Activated naive CD8-positive, alpha-beta T cell treated with anti-CD3 and anti-CD28 coated beads, Interleukin-2, amount 10 ng/mL, durations not matched to agents 7 days and 5 days (primary cell): ENCODE measurements at places on chromosomes 3 and 15. TPM values are rescaled to one million over a fixed set of nuclear protein-coding genes. Genes with fewer than 3 reads are reported as not detected.
A peak's percentile ranks its signal among the peaks of the same experiment; 100 is the strongest.

SCG3 gene
- total RNA-seq = not detected

LYZL4 gene
- total RNA-seq = not detected

IL17RE gene
- total RNA-seq = 0.94 TPM

C3orf62 gene
- 8.1 TPM for total RNA-seq

GABRG3 gene
- not detected for total RNA-seq

GRCh38 chr15:81375461-81375860 lies 1.4 kb upstream of the TMC3 start:
- H3K27me3 ChIP-seq = no peaks in the 10 kb centered on the region
- no peaks in the 10 kb centered on the region for H3K36me3 ChIP-seq
- no peak for DNase-seq
- no peak overlapping the region for H3K4me3 ChIP-seq
- H3K4me1 ChIP-seq = peaks cover 4% of the 10 kb centered on the region
- no peak overlapping the region for H3K27ac ChIP-seq

DNA sequence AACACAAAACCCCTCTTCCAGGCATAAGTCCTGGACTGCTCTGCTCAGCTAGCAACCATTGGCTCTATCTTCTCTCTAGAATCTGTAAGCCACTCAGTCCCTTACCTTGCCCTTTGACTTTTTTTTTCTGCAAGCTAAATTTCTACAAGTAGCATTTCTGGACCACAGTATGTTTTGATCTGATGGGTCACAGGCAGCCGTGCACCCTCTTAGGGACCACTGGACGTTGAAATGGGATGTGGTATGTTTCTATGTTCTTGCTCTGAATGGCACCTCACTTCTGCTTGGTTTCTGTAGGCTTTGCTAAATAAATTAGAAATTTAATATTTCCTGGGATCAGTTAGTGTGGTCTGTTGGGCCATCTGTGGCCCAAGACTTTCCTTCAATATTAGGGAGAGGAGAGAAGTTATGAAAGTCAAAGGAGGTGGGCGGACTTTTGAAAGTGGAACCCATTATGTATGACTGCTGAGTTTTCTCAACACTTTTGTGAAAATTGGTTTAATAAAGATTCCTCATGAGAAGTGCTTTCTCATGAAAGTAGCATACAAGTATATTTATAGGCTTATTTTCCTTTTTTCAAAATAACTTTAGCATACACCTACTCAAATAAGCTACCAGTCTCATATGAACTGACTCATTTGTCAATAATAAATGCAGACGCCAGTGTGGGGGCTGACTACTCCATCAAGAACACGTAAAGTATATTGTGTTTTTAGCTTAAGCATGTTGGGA lies 18.4 kb upstream of the TIPARP start:
- no peak overlapping the region for H3K27ac ChIP-seq
- no peak for DNase-seq
- H3K36me3 ChIP-seq = peaks cover 3% of the 10 kb centered on the region
- H3K4me3 ChIP-seq = no peak overlapping the region

DNA sequence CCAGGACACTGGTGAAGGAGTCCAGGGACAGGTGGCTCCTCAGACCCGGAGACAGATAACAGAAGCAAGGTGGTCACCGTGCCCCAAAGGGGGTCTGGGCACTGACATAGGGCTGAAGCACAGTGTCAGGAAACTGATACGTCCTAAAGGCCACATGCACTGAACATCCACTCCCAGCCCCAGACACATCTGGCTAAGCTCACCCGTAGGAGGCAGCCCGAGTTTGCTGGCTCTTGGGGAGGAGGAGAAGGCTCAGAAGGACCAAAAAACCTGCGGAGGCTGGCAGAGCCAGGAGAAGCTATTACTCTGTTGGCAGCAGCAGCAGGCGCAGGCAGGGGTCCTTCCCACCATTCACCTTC lies 1.2 kb downstream of the CACNA2D2 start:
- no peak overlapping the region for H3K4me3 ChIP-seq
- H3K27ac ChIP-seq = no peak overlapping the region
- H3K27me3 ChIP-seq = peaks cover 49% of the 10 kb centered on the region
- H3K36me3 ChIP-seq = no peaks in the 10 kb centered on the region
- H3K4me1 ChIP-seq = peaks cover 2% of the 10 kb centered on the region

DNA sequence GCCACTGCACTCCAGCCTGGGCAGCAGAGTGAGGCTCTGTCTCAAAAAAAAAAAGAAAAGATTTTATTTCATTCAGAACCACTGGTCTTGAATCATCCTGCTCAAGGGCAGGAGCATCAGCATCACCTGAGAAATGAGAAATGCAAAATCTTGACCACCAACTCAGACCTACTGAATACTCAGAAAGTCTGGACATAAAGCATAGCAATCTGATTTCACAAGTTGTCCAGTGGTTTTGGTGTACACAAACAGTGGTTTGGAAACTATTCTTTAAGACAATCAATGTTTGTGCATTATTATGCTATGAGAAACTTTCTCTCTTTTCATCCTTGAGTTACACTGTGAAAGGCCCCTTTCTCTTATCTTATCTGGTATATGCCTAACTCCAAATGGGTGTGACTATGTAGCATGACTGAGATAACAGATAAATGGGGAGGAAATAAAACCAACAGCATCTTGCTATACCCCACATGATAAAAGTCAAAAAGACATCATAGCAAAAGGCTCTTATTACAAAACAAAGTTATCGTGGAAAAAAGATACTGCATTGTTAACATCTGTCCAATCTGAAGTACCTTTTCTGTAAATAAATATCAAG lies 174.2 kb upstream of the STT3B start:
- no peak for DNase-seq
- H3K36me3 ChIP-seq = peaks cover 8% of the 10 kb centered on the region
- H3K27me3 ChIP-seq = no peaks in the 10 kb centered on the region
- H3K4me3 ChIP-seq = no peak overlapping the region
- no peak overlapping the region for H3K27ac ChIP-seq
- H3K4me1 ChIP-seq = peaks cover 2% of the 10 kb centered on the region

DNA sequence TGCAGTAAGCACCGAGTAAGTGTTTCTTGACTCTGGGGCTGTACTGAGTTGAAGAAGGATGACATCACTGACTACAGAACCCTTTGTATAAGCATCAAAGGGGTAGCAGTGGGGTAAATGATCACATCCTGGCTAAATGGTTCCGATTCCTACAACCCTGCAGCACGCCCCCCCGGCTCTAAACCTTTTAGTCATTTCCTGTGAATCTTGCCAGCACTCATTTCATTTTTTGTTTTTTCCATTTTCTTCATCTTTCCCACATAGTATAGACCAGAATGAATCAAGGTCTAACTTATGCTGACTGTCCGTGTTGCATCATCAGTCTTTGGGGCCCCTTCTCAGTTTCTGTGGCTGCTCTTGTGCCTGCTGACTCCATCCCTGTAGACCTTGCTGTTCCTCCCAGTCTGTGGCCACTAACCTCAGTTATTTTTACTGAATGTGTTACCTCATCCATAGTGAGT lies 383.1 kb upstream of the TPRG1 start:
- no peak overlapping the region for H3K4me3 ChIP-seq
- no peaks in the 10 kb centered on the region for H3K27me3 ChIP-seq
- H3K36me3 ChIP-seq = peaks cover 3% of the 10 kb centered on the region
- H3K27ac ChIP-seq = no peak overlapping the region
- no peaks in the 10 kb centered on the region for H3K4me1 ChIP-seq
- peak; percentile 51 for DNase-seq

DNA sequence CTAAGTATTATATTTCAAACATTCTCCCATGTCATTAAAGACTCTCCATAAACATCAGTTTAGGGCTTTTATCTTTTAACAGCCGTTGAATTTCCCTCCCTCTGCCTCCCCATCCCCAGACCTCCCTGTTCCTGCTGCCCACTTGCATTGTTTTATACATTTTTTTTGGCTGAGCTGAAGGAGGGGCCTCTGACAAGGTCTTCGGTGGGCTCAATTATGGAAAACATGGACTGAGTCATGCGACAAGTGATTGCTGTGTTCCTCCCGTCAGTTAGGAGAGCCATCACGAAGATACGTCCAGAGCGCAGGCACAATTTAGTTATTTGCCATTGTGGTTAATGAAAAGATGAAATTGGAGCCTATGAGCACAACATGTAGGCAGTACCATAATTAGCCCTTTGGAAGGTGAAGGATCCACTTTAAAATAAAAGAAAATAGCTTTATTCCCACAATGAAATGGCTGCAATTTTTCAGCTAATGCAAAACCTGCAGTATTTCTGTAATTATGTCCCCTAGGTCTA lies 12.0 kb upstream of the NMNAT3 start:
- no peak overlapping the region for H3K27ac ChIP-seq
- no peaks in the 10 kb centered on the region for H3K4me1 ChIP-seq
